ENCODE measurements at places on chromosomes 4 and X. TPM values are rescaled to one million over a fixed set of nuclear protein-coding genes. Genes with fewer than 3 reads are reported as not detected.

- no peak for DNase-seq
Measured at GRCh38 chr4:102502543-102502818, 1.3 kb downstream of the NFKB1 start.

GRCh38 chr4:47050761-47051725 lies 19.7 kb downstream of the GABRB1 start:
- no peak for DNase-seq

DNA sequence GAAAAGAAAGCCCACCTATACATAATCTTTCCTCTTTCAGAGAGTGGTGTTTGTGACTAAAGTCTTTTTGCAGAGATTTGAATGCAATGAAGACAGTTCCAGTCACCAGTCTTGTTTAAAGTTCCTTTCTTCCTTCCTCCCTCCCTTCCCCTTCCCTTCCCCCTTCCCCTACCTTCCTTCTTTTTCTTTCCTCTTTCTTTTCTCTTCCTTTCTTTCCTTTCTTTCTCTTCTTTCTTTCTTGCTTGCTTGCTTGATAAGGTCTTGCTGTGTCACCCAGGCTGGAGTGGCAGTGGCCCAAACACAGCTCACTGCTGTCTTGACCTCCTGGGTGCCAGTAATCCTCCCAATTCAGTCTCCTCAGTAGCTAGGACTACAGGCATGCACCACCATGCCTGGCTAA lies 19.0 kb upstream of the ASB5 start:
- DNase-seq, result no peak

GRCh38 chr4:86481440-86481839 lies 112.7 kb upstream of the PTPN13 start:
- DNase-seq, result no peak

DNA sequence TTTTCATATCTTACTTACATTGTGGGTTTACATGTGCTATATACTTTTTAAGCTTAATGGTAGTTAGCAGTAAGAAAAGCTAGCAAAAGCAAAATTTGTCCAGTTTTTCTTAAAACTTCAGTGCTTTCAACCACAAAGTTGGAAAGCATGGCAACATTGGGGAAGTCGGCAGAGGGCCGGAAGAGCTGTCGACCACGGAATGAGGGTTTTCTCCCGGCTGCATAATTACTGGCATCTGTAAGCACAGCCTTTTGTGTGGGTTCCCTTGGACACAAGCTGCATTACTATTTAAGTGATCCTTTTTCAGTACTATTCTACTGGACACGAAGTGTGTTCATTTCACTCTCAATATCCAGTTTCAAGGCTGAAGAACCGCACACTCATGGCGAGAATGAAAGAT lies 560.4 kb downstream of the ANKRD50 start:
- DNase-seq, result no peak

DNA sequence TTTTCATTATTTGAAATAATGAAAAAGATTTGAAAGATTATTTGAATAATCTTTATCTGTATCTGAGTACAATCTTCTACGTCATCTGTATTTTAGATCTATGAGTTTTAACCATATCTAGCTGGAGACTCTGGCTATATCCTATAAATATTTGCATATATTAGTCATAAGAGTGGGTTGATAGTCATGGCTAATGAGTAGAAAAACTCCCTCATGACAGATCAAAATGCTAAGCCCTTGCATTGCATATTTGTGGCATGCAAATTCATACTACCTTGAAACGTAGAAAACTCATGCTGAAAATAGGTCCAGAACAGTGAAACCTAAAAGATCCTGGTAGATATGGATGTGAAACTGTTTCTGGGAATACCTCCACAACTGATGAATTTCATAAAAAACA lies 291.3 kb downstream of the GALNTL6 start:
- no peak for DNase-seq

Gene CFP
- 0.54 TPM for total RNA-seq

Gene BMPR1B
- 3.7 TPM for total RNA-seq

Gene SHISA3
- not detected for total RNA-seq

Gene MAGEC3
- total RNA-seq, result not detected

Gene SOWAHD
- 0.52 TPM for total RNA-seq

Gene SASH3
- 3.6 TPM for total RNA-seq

Gene GABRA4
- total RNA-seq, result not detected

Gene NUP54
- total RNA-seq, result 18.5 TPM

Gene GRIA2
- total RNA-seq, result 1.9 TPM

Measured in pancreas (tissue), 10 donors.